Fibroblast of skin of left biceps (primary cell): ENCODE measurements at places on chromosomes 1 and 21.

DNA sequence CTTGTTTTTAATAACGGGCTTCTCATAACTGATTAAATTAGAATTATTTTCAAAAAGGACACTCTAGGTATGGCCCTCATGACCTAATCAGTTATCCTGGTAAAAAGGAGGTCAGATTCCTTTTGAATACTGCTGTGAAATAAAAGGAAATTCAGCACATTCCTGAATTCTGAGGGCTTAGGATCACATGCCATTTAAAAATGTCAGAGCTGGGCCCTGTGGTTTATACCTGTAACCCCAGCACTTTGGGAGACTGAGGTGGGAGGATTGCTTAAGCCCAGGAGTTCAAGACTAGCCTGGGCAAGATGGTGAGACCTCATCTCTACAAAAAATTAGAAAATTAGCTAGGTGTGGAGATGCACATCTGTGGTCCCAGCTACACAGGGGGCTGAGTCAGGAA lies 18.0 kb upstream of the RABGGTB start:
- DNase-seq, result no peak

GRCh38 chr1:167551362-167551761 lies 2.2 kb downstream of the CREG1 start:
- no peak for DNase-seq

GRCh38 chr1:207941665-207942064 lies 30.7 kb upstream of the CD34 start:
- no peak for DNase-seq

DNA sequence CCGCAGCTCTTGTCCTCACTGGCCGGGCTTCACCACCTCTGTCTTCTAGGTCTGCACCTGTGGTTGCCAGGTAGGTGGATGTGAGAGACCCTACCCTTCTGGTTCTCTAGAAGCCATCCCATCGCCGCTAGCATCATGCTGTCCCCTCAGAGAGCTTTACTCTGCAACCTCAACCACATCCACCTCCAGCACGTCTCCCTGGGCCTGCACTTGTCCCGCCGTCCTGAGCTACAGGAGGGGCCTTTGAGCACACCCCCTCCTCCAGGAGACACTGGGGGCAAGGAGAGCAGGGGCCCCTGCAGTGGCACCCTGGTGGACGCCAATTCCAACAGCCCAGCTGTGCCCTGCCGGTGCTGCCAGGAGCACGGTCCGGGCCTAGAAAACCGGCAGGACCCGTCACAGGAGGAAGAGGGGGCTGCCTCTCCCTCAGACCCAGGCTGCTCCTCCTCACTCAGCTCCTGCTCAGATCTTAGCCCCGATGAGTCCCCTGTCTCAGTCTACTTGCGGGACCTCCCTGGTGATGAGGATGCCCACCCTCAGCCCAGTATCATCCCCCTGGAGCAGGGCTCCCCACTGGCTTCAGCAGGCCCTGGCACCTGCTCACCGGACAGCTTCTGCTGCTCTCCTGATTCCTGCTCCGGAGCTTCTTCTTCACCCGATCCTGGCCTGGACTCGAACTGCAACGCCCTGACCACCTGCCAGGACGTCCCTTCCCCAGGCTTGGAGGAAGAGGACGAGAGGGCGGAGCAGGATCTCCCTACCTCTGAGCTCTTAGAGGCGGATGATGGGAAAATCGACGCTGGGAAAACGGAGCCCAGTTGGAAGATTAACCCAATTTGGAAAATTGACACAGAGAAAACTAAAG lies 1.2 kb downstream of the RUSC1 start:
- DNase-seq, result no peak

DNA sequence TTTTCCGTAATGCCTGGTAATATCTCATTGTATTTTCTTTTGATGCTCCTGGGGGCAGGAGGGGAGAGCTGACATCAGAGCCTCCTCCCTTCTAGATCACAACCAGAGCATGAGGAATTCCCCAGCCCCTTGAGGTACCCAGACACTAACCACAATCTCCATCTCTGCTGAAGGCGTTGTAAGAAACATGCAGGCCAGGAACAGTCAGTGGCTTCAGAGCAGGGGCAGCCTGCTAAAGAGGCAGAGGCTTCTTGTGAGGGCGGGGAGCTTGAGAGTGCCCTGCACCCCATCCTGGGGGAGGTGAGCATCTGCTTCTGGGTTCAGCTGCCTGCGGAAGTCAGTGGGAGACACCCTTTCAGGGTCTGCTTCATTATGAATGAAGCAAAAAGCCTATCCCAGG lies 19.0 kb downstream of the MAPKAPK2 start:
- no peak for DNase-seq

DNA sequence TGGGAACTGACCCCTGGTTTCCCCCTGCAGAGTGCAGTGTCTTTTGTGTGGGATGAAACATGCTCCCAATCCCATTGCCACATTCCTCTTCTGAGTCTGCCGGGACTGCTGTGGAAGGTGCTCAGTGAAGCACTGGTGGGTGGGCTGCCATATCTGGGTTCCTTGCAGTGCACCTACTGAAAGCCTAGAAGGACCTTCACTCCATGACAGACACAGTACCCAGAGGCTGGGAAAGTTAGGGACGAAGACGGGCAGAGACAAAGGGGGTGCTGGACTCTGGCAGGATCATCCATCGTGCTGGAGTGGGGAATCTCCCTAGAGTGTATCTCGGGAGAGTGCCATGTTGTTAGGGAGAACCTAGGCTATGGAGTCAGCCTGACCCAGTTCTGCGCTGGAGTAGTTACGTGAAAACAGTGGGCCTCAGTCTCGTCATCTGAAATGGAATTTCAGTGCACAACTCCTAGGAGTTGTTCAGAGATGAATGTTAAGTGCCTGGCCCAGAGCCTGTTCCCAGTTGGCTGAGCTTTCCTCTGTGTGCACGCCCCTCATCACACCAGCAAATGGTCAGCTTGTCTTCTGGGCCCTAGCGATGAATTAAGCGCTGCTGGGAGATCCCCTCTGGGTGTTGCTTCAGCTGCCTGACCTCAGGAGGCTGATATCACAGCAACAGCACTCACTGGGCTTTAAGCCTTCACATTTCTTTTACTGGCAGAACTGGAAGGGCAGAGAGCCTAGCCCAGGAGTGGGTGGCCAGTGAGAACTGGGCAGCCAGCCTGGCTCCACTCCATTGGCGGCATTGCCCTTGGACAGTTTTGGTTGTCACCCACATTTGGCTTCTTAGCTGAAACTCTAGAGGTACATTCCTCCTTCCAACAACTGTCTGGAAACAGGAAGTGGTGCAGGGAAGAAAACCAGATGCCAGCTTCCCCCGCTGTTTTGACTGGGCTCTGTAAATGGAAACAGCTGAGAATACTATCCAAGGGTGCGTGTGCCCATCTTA lies 479.8 kb upstream of the VAMP3 start:
- no peak for DNase-seq

- DNase-seq, result no peak
Observed at GRCh38 chr21:29499229-29499628, 200.5 kb downstream of the BACH1 start.

DNA sequence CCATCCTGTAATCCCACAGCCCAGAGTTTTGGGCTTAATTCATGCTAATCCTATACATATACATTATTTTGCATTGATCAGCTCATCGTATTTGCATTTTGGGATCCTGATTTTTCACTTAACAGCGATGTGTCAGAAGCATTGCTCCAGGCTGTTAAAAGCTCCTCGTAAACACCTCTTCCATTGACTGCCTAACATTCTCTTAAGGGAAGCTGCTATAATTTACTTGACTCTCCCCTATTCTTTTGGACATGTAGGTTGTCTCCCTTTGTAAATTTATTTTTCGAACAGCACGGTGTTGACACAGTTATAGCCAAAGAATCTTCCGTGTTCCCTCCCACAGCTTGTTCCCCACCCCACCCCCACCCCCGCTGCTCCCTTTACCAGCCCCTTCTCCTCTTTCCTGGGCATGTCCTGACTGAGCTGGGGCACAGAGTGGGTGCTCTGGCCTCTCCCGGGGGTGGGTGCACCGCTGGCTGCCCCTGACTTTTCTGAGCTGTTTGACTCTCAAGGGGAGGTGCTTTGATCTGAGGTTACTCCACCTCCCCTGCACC lies 22.8 kb downstream of the LDLRAP1 start:
- no peak for DNase-seq

DNA sequence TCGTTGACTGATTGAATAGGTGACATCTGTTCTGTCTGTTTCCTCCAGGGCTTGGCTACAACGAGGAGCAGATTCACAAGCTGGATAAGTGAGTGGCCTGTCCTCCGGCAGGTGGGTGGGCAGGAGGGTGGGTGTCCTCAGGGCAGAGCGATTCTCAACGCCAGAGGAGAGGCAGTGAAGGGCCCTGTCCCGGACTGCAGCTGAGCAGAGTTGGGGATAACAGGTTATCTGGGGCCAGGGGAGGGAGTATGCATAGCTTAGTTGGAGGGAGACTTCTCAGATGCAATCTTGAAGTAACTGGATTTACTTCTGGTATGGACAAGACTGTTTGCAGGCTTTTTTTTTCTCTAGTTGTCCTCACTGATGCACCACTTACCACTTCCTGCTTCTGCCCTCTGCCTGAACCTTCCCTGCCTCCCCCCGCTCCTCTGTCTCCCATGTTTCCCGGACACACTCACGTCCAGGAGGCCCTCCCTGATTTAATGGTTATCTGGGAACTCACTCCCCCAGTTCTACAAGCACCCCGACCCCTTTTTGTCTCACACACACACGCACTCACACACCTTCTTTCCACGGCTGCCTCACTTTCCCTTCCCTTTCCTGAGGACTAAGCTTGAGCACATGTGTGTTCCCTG lies 16.4 kb upstream of the RASSF5 start:
- no peak for DNase-seq

DNA sequence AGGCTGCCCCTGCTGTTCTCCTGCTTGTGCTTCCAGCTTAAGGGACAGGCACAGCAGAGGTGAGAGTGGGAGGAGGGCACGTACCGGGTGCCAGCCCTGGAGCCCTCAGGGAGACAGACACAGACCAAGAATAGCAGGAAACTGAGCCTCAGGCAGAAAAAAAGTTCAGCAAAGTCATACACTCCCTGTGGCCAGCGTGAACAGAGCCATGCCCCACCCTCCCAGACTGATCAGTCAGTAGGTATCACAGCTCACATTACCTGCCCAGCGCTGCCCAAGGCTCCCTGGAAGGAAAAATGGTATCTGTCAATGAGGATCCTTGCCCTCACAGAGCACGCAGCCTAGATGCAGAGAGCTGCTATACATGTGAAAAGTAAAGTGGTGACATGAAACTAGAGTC lies 1.3 kb downstream of the UBL4B start:
- DNase-seq, result no peak

DNA sequence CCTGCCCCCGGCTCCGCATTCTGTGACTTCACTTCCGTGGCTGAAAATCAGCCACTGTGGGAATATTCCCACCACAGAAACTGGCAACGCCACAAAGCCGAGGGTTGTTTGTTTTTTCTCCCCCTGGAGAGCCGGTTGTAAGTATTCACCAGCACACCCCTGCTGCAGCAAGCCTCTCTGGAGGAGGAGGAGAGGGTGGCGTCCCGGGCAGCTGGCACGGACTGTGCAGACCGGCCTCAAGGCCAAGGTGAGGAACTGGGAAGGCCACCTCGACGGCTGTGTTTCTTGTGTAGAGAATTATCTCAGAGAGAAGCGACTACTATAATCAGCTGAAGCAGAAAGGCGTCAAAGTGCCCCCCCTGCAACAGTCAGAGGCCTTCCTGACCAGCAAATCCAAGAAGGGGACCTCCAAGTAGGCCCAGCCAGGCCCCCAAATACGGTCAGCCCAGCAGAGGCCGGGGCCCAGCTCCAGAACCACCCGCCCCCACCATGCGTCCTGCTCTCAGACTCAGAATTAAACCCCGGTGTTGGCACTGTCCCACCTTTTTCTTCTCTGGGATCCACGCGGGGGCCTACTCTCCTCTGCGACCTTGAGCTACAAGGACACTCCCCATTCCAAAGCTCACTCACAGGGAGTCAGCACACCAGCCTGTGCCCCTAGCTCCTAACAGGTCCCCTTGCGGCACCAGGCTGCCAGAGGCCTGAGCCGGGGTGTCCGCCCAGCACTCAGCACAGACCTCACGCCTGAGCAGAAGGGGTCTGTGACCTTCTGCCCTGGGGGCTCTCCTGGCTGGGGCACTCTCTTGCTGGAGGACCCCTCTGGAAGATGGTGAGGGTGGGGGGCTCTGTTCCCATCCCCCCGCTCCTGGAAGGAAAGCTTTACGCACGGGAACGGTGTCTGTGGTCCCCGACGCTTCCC lies 1.2 kb upstream of the SMIM1 start:
- no peak for DNase-seq

DNA sequence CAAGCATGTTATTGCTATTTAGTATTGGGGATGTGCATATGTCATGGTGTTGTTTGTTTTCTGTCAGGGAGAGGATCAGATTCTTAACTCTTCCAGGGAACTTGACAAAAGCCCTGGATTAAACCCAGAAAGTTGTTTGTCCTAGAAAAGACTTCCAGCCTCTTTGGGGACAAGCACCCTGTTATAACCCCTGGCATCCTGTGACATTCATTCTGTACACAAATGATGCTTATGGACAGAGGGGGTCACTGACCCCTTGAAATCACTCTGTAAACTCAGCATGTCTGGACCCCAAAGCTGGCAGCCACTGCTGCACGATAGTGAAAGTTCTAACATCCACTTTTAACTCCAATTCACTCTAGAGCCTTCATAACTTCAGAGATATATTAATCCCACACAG lies 81.2 kb downstream of the PROX1 start:
- no peak for DNase-seq

DNA sequence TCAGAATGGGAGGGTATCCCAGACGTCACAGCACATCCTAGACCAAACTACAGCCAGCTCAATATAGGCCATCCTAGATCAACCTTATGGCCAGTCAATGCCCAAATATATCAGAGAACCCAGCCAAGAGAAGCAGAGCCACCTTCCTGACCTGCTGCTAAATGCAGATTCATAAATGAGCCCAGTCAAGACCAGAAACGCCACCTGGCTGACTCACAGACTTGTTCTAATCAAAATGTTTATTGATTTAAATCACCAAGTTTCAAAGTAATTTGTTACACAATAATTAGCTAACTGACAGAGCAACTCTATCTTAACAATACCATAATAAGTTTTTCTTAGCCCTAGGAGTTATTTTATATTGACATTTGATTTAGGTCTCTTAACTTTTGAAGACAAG lies 28.6 kb downstream of the ZNF644 start:
- DNase-seq, result no peak

DNA sequence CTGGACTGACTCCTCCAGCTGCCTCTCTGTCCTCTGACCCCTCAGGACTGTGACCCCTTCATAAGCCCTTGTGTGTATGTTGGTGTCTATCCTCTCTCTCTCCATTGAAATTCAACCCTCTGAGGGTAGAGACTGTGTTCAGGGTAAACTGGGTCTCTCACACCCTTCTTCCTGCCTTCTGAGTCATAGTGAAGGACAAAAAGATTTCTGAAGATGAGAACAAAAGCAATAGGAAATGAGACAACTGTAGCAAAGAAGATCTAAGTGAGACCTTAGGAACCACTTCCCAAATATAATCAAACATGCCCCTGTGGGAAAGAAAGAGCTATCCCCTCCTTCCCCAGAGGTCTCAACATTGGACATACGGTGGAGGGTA lies 16.9 kb downstream of the NUAK2 start:
- DNase-seq, result no peak
